Stimulated activated CD8-positive, alpha-beta memory T cell treated with anti-CD3 and anti-CD28 coated beads, Interleukin-7, amount 100 ng/mL, for 1 hour (primary cell): ENCODE measurements at places on chromosomes 5 and 9.

DNA sequence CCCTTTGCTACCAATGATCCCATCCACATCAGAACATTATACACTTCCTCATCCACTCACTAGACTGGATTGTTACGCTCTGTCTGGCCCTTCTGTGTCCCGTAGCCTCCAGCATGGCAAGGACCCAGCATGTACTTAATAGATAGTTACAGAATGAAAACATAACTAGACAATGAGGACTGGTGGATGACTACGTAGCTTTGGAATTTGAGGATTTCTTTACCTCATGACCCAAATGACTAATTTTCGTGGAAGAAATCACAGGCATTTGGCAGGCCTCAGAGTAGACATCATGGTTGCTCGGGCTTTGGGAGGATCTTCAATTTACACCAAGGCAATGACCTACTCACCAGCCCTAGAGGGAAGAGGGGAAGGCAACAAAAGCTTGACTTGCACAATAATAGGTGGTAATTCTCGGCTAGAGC is 299.8 kb downstream of the TLE1 start:
- no peak for DNase-seq

GRCh38 chr9:79592726-79593493 is 21.1 kb downstream of the TLE4 start:
- no peak for DNase-seq

- DNase-seq, result no peak
Measured at GRCh38 chr5:14109041-14109747, 33.9 kb upstream of the TRIO start.

- no peak for DNase-seq
Measured at GRCh38 chr5:31214229-31214628, 20.7 kb downstream of the CDH6 start.

DNA sequence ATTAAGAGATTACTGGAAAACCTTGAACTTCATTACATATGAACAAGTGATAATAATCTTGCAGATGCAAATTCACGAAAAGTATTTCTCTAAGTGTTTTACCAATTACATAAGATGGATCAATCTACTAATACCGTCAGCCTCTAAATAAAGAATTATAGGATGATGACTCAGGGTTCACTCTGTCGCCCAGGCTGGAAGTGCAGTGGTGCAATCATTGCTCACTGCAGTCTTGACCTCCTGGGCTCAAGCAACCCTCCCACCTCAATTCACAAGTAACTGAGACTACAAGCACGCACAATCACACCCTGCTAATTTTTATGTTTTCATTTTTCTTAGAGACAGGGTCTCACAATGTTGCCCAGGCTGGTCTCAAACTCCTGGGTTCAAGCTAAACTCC is 56.1 kb downstream of the CHD1 start:
- DNase-seq, result no peak

DNA sequence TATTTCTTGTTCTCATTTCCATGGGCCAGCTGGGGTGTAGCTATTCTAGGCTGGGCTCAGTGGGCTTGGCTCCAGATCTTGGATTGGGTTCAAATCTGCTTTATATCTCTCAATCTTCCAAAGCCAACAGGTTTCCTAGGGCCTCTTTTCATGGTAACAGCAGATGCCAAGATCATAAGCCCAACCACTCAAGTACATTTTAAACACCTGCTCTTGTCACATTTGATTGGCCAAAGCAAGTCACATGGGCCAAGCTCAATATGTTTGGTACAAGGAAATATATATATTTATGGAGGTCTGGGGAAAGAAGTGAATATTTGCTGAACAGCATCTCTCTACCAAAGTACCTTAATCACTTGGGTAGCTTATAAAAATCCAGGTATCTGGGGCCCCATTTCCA is 49.5 kb downstream of the MRRF start:
- DNase-seq, result no peak

- DNase-seq, result no peak
Measured at GRCh38 chr9:99782962-99783718, 38.5 kb upstream of the NR4A3 start.

GRCh38 chr5:141637123-141637766 is 448 bp downstream of the RELL2 start:
- no peak for DNase-seq

- DNase-seq, result no peak
Measured at GRCh38 chr5:171129308-171129707, 179.7 kb upstream of the TLX3 start.

DNA sequence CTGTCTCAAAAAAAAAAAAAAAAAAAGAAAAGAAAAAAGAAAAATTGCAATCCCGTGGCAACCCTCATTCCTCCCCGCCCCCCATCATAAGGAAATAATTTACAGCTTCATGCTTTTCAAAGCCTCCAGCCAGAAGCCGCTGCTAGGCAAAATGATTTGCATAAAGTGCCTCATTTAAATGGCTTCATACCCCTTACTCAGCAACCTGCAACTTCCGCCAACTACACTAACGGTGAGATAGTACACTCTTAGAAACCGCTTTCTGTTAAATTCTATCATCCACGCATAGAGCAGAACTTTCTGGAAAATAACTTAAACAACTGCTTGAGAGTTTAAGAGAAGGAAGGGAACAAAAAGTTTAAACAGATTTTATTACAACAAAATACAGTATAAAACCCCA is 17.8 kb downstream of the SERINC5 start:
- DNase-seq, result no peak

DNA sequence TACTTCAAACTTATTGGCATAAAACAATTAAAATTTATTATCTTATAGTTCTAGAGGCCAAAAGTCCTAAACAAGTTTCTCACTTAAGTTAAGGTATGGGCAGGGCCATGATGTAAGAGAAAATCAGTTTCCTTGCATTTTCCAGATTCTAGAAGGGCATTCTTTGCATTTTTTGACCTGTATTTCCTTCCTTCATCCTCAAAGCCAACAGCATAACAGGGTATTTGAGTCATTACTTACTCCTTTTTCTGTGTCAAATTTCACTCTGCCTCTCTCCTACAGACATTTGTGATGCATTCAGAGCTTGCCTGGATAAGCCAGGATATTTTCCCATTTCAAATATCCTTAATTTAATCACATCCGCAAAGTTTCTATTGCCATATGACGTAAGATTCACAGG is 1499.0 kb downstream of the EFNA5 start:
- no peak for DNase-seq

DNA sequence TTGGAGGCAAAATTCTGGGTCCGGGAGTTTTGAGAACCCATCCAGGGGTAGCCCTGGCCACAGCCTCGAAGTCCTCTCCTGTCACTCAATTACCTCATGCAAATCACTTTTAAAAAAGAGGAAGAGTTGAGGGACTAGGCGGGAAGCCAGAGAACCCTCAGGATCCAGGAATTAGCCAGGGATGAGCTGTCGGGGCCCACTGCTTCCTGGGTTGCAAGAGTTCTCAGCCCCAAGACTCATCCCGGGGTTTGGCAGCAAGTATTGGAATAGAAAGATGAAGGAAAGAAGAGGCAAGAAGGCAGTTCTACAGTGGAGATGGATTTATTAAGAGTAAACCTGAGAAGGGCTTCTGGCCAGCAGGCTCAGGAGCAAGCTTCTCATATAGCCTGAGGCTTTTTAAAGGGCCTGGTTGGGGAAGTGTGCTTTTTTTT is 25.6 kb downstream of the C9orf50 start:
- DNase-seq, result no peak

DNA sequence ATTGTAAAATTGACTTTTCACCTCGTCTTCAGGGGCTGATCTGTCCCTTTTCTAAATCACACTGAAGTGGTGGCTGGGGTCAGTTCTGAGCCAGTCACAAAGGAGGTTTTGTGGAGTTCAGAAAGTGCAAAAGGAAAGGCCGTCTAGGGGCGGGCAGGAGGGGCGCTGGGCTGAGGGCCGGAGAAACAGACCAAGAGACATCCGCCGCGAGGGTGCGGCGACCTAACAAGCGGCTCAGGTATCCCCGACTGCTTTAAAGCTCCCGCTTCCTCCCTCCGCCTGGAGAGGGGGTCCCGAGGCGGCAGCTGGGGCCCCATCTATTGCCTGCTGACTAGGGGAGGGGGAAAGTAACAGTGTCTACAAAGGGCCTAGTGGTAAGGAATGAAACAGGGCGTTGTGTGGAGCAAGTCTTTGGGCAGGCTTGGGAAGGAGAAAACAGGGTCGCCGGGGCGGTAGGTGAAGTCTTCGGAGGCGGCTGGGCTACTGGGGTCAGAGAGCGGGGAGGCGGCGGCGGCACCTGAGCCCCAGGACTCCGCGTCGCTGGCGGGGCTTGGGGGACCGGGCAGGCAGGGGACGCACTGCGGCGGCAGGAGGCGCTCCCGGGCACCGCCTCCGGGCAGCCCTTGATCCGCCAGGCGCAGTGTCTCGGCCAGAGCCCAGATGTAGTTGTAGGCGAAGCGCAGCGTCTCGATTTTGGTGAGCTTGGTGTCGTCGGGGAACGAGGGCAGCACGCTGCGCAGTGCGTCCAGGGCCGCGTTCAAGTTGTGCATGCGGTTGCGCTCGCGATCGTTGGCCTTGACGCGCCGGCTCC is 950 bp downstream of the NEUROG1 start:
- DNase-seq, result no peak

DNA sequence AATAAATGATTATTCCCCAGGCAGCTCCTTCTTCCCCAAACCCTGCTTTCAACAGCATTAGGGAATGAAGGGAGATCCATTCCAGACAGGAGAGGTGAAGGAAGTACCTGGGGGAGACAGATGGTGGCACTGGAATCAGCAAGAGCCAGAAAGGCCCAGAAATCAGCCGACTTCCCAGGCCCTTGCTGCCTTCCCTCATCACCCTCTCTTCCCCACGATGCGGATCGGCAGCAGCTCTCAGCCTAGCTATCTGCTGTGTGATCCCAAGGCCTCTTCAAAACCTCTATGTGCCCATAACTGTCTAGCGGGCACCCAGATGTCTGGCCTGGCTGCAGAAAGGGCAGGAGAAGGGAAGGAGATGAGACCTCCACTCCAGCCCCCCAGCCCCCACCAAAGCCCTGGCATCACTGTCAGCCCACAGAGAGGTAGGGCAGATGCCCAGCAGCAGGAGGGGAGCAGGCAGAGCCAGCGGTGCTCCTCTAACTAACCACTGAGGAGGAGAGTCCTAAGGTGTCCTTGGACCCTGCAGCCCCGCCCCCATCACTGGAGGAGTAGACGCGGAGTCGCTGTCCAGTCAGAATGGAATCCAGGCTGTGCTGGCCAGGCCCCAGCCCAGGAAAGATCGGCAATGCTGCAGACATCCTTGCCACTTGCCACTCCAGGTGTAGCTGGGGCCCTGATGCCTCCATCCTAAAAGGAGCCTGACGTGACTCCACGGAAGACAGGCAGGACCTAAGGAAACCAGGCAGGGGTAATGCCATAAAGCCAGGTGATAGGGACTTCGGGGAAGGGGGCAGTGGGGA is 12.7 kb downstream of the CNTFR start:
- no peak for DNase-seq

- no peak for DNase-seq
Measured at GRCh38 chr9:107491081-107492053, 1.8 kb upstream of the KLF4 start.
